ENCODE measurements at places on chromosomes 12 and 14.

DNA sequence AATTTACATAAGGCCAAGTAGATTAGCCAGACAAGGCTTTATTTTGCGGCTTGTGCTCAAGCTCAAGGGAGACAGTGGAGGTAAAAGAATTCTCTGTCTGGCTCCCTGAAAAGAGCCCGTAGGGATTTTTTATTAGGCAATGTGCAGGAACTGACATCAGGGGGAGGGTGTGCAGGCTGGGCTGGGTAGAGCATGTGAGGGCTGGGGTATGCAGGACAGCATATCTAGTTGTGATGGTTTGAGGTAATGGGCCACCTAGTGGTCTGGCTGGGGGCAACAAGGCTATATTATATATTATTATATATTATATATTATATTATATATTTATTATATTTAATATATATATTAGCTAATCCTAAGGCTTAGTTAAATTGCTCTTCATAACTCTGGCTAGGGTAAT, 102.1 kb downstream of the TMEM117 start:
- no peak for DNase-seq

- DNase-seq, result no peak
These were observed 115.7 kb upstream of the GSC start for GRCh38 chr14:94885481-94886155.

- no peak for DNase-seq
These were observed 8.1 kb upstream of the MSI1 start for GRCh38 chr12:120376934-120377572.

DNA sequence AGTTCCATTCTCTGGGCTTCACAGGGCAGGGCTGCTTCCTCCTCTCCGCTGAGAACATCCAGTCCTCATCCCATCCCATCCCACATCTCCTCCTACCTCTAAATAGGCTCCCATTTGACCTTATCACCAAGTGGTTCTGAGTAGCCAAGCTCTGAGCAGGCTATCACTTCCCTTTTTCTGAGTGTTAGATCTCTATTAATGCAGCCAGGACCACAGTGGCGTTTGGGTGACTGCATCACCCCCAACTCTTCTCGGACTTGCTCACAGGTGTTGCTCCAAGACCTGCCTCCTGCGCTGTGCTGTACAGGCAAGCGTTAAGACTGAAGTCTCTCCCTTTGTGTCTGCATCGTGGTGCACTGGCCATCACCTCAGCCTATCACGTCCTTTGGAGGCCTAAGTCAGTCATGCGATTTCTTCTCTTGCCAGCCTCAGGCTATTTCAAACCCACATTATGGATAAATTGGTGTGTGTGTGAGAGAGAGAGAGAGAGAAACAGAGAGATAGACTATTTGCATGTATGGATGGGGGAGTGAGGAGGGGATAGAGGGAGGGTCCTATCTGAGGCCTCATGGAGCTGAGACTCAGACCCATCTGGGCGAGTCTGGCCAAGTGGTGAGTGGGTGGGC, 12.4 kb upstream of the HHIPL1 start:
- no peak for DNase-seq

DNA sequence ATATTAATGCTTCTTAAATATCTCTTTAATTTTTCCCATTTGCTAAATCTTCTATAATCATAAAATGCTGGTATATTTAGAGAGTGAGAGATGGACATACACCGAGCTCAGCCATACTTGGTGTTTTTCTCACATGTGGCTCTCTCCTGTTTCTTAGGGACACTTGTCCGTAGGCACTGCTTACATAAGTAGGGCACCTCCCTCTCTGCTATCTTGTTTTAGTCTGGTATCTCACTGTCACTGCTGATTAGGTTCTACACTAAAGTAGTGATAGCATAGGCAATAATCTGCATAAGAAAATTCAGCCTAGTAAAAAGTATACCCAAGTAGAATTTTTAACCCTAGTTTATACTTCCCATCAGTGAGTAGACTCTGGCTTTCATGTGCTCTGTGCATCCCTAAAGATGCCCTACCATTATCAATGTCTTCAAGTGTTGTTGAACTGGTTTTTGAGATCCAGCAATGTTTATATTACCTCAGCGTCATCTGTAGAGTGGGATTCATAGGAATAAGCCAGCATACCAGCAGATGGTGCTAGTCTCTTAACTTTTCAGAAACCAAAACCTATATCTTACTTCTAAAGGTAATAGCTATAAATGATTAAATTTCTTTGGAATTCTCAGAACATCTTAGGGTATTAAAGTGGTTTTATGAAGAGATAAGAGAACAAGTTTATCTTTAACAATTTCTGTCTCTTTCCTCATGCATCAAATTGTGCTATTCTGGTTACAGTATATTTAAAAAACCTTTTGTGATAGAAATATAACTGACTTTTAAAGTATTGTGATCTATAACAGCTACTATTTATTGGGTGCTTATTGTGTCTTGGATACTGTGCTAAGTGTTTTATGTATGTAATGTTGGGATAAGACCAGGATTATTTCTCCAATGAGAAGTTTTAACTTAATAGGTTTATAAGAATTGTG, 32.9 kb downstream of the ARID2 start:
- no peak for DNase-seq

DNA sequence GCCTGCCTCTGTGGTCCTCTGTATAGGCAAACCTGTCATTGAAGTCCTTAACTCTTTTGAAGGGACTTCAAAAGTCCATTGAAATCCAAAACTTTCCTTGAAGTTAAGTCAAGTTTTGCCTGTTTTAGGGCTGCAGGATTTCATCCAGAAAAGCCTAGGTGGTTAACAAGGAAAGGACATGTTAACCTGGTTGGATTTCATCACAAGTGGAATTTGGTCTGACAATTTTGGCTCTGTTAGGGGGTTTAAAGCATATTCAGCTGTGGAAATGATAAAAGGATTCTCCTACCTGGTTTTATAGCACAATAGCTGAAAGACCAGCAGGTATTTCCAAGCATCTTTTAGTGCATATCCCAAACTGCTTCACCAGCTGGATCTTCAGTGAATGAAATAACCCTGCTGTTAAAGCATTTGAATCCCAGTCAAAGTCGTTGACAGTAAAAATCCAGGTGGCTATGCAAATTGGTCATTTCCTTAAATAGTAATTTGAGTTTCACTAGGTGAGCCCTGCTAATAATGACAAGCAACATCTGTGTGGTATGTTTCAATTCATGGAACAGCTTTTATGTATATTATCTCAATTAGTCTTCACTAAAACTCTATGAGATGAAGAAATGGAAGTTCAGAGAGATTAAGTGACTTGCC, 400.5 kb downstream of the ETNK1 start:
- DNase-seq, result no peak

DNA sequence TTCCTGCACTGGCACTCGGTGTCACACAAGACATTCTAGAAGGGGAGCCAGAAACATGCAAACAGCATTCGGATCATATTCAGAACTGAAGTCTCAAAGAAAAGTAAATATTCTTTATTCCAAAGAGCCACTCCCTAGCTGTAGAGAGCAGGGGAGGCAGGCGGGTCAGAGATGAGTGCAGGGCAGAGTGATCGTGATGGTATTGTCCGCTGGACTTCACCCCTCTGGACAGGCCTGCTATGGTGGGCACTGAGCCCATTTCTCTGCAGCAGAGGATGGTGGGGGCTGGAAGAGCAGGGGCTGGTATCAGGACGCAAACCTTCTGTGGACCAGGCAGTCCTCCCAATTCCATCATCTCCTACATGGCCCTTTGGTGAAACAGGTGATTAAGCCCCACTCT, 25.6 kb downstream of the IRF2BPL start:
- DNase-seq, result no peak

DNA sequence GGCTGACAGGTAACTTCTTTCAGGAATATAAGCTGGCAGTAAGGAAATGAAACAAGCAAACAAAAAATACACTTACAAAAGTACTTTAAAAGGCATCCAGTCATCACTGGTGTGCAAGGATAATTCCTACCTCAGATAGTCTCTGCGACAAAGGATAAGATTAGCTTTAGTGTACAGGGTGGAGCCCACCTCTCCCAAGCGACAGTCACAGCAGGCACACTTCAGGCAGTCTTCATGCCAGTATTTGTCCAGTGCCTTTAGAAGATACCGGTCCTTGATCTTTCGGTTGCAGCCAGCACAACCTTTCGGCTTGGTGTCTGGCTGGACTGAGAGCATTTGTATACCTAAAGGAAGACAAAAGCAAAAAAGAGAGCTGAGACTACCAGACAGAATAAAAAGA, 5.4 kb downstream of the LMO3 start:
- DNase-seq, result no peak

DNA sequence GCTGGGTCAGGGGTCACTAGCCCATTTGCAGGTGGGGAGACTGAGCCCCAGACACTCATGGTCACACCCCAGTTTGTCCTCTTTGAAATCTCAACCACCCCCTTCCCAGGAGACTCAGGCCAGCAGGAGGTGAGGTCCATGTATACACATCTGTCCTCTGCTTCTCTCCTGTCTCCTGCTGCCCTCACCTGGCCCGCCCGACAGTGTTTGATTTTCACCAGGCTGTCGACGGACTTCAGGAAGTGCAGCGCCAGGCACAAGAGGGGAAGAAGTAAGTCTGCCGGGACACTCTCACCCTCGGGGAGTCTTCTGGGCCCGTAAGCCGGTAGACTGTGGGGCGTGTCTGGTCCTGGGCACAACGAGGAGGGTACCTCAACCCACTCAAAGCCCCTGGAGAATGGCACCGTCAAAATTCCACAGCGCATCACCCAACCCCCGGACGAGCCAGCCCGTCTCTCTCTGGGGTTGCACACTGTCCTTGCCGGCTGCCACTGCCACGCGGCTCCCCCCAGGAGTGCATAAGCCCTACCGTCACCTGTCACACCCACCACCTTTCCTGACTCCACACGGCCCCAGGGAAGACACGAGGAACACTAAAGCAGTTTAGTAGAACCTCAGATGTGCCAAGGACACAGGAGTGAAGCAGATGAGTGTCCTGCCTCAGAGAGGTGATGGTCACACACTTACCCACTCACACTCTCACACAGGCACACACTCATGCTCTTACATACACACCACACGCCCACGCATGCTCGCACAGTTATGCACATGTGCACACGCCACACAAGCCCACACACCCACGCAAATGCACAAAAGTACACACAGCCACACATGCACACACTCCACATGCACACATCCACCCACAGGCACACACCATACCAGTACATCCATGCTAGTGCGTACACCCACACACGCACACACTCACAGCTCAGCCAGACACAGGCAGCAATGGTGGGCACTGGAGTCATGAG, 13.1 kb upstream of the SIVA1 start:
- no peak for DNase-seq

DNA sequence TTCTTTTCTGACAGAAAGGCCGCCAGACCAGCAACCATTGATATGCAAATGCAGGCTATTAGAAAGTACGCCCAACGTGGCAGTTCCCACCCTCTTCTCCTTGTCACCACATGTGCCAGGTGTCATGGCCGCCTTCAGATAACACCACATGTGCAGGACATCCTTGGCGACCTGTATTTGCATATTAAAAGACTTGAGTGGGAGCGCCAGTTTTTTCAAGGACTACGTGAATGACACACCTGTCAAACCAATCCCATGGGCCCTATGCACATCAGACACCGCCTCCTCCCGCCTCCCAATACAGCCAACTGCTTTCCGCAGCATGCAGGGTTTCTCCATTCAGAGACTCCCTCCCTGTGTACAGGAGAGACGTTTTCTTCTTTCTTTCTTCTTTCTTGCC, 318.6 kb upstream of the FAR2 start:
- no peak for DNase-seq

- no peak for DNase-seq
These were observed 254.6 kb downstream of the C12orf75 start for GRCh38 chr12:105585107-105585506.

- DNase-seq, result no peak
These were observed 308.0 kb downstream of the ITPR2 start for GRCh38 chr12:26524862-26525465.

DNA sequence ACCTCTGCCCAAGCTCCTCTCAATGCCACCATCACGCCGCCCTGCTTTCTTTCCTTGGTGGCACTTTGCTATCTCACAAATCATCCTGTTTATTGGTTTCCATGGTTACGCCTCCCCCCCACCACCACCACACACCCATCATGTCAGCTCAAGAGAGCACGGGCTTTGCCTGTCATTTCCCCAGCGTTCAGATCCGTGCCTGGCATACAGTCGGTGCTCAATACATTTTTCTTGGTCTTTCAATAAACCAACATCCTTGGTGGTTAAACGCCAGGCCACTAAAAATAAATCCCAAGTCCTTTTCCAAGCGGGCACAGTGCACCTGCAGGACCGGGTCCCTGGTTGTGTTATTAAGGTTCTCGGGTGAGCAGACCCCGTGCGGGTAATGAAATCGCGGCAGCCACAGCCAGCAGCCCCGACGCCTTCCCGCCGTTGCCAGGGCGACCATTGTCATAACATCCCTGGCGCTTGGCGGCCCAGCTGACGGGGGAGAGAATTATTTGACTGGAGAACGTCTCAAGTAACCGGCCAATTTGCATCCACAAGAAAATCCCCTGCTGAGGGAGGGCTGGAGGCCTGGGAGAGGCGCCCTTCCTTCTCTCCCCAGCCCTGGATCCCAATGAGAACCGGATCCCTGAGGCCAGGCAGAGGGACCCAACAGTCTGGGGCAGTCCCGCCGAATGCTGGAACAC, 92.9 kb downstream of the KSR2 start:
- DNase-seq, result no peak

DNA sequence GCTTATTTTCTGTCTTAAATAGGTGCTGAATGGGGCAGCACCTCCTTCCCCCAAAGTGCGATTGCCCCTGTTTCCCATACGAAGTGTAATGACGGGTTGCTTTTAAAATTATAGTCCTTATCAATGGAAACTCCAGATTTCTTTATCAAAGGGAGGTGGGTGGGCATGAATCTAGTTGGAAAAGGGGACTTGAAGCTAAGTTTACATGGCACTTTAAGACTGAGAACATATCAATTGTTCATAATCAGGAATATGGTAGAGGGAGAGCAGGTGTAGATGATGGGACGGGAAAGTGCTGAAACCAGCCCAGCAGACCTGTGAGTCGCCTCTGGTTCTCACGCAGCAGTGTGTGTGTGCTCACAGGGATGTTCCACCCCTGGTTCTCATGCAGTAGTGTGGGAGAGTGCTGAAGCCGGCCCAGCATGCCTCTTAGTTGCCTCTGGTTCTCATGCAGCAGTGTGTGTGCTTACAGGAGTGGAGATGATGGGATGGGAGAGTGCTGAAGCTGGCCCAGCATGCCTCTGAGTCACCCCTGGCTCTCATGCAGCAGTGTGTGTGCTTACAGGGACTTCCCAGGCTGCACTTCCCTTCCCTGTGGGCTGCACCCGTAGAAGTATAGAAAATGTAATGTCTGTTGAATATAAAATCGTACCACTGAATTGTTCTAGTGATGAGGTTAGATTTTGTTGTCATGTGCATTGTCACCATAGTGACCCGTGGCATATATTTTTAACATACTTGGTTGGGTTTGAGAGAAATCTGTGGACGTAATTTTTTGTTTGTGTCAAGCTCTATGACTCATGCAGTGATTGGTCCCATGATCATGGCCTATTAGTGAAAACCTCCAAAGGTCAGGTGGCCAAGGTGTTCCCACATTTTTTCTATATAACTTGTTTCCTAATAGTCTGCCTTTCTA, 51.6 kb downstream of the GPATCH2L start:
- no peak for DNase-seq

DNA sequence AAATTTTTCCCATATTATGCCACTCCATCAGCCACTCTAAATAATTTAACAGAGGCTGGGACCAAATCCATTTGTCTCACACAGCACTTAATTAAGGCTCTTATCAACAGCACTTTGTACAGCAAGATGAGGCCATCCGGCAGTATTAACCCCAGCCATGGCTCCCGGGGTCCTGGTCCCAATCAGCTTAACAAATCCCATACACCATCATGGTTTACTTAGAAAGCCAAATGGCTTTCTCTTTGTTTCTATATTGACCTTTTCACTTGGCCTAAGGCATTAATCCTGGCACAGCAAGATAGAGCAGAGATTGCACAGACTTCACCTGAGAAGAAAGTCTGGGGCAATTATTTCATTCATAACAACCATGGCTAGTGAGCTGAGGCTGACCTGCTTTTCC, 38.6 kb downstream of the SPTSSA start:
- DNase-seq, result no peak

Measured in GOT3 (cell line).